ENCODE measurements at places on chromosomes 12 and 14. TPM values are rescaled to one million over a fixed set of nuclear protein-coding genes. Genes with fewer than 3 reads are reported as not detected.

GRCh38 chr12:114666746-114667668 is 17.0 kb downstream of the TBX3 start:
- DNase-seq = no peak

- DNase-seq = no peak
These were observed 30.8 kb downstream of the MIA2 start for GRCh38 chr14:39264558-39264957.

GRCh38 chr12:26510354-26510674 is 314.9 kb downstream of the SSPN start:
- DNase-seq = no peak

DNA sequence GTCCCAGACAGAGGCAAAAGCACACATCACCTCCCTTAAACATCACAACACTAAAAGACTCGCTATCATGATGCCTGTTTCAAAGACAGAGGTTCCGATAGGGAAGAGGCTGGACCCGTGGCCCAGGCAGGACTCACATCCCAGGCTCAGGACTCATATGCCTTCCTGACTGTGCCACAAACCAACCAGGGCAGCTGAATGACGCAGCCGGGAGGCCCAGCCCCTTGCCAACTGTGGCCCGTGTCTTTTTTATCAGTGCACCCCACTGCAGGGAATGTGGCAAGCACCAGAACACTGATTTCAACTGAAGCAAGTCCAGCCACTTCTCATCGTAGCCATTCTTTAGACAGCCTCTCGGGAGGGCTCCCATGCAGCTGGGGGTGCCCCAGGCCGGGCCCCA is 132.3 kb downstream of the KSR2 start:
- no peak for DNase-seq

The KCNMB4 gene
- total RNA-seq = 0.32 TPM

The MAP3K9 gene
- total RNA-seq = 5.4 TPM

The DAO gene
- total RNA-seq = not detected

The LRP1 gene
- 4.2 TPM for total RNA-seq

The CFAP54 gene
- total RNA-seq = 0.05 TPM

GRCh38 chr12:39813776-39814175 is 194.2 kb upstream of the ABCD2 start:
- no peak for DNase-seq

- no peak for DNase-seq
These were observed 114.5 kb upstream of the DYRK2 start for GRCh38 chr12:67534046-67534445.

The TAS2R19 gene
- 0.55 TPM for total RNA-seq

- no peak for DNase-seq
These were observed 26.0 kb downstream of the GEMIN2 start for GRCh38 chr14:39140170-39140569.

DNA sequence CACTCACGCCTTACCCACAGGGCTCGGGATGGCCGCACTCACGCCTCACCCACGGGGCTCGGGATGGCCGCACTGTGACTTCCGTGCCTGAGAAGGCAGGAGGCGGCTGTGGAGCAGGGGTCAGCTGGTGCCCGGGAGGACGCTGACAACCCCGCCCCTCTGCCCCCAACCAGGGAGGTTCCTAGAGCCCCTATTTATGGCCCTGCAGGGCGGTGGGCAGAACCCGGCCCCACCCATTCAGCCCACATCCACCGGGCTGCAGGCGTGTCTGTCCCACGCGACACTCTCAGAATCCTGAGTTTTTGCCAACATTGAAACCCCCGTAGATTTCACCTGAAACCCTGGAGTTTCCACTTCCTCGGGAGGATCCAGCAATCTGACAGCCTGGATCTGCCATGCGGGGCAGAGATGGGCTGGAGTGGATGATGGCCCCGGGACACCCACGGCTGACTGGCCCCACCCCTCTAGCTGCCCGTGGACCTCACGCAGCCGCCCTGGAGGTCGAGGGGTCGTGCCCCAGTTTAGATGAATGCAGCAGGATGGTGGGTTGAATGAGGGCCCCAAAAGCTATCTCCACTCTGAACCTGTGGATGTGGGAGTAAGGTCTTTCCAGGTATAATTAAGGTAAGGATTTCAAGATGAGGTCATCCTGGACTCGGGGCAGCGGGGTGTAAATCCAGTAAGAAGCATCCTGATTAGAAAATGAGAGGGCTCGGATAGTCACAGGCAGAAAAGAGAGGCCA is 20.4 kb downstream of the GALNT9 start:
- DNase-seq = no peak

The FAR2 gene
- total RNA-seq = 3.0 TPM

The ARHGEF25 gene
- 16.3 TPM for total RNA-seq

DNA sequence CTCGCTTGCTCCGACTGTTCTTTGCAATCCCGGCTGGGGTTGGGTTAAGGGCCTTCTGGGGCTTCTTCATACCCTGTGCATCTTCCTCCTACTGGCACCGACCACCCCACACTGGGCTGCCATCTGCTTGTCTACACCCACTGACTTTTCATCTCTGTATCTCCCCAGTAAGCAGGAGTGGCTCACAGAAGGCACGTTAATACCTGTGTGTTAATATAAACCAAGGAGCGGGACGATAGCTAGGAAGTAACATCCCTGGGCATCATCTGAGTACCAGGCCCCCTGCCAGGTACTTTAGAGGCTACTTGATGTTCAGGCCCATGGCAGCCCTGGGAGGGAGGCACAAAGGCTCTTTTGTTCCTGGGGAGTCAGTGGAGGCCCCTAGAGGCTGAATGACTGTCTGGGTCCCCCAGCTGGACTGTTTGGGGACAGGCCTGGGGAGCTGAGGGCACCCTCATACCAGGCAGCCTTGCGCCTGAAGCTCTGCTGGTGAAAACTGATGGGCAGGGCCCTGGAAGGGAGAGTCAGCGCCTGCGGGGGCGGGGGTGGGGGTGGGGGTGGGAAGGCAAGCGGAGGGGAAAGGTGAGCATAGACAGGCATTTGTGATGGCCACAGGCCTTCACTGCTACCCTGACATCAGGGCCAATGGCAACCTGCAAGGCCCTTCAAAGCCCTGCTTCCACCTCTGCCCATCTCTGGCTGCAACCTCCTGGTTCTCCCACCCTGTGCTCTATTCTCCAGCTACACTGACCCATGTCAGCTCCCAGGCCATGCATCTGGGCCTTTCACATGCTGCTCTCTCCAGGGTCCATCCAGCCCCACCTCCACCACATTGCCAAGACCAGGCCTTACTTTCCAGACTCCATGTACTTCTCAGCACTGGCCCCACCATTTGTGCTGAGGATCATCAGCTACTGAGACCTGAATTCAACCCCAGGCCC is 34.2 kb upstream of the DEGS2 start:
- DNase-seq = peak; percentile 49

The YLPM1 gene
- 10.8 TPM for total RNA-seq

GRCh38 chr12:114414031-114414865 is 8.3 kb upstream of the TBX5 start:
- no peak for DNase-seq

The SPRYD4 gene
- total RNA-seq = 4.8 TPM

- DNase-seq = no peak
These were observed 9.9 kb downstream of the SOCS2 start for GRCh38 chr12:93582351-93582750.

- no peak for DNase-seq
These were observed 23.2 kb upstream of the RAP1B start for GRCh38 chr12:68587448-68587873.

- DNase-seq = no peak
These were observed 34.2 kb upstream of the NINJ2 start for GRCh38 chr12:697481-697880.

GRCh38 chr12:3285570-3285969 is 205.4 kb upstream of the PRMT8 start:
- DNase-seq = no peak

DNA sequence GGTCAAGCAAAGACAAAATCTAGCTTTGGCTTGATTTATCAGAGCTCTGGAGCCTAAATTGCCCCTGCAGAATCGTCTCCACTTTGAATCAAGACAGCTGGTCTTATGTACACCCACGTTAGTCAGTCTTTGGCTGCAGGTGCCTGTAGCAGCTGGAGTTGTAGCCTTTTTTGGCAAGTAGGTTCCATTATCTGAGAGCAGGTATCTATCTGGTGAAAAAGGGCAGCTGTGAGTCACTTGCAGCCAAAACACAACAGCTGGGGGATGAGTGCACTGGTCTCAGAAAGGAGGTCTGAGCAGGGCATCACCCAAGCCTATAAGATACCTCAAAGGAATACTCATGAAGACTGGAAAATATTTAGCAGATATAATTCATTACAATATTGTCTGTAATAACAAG is 43.6 kb upstream of the KCNH5 start:
- DNase-seq = no peak

GRCh38 chr14:88269806-88270420 is 53.2 kb downstream of the KCNK10 start:
- no peak for DNase-seq

The CIDEB gene
- total RNA-seq = 0.35 TPM

The KRT79 gene
- total RNA-seq = not detected

- peak; percentile 63 for DNase-seq
These were observed 3.2 kb downstream of the OR4K2 start for GRCh38 chr14:19878029-19878642.

DNA sequence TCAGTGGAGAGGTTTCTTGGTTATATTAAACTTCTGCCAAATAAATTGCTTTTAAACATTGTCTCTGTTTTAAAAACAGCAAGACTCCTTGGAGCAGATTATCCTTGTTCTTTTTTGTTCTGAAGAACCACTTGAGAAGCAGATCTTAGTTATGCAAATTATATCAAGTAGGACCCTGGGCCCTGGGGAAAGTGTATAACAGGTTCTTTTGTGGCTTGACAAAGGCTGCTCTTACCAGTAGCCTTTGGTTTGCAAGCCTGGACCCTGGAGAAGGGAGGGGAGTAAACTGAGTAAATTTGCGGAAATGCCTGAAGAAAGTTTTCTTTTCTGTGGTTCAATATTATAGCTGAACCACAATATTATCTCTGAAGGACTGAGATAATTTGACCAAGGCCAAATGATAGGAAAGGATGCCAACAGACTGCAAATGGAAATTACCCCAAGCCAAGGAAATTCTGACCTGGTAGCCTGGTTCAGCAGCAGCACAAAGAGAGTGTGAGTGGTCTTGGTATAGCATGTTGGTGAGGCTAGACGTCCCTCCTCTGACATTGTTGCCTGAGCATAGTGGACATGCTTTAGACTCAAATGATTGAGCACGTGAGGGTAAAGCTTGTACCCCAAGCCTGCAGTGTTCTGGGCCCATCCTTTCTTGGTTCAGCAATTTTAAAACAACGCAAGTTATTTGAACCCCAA is 30.4 kb upstream of the SIX1 start:
- DNase-seq = no peak

DNA sequence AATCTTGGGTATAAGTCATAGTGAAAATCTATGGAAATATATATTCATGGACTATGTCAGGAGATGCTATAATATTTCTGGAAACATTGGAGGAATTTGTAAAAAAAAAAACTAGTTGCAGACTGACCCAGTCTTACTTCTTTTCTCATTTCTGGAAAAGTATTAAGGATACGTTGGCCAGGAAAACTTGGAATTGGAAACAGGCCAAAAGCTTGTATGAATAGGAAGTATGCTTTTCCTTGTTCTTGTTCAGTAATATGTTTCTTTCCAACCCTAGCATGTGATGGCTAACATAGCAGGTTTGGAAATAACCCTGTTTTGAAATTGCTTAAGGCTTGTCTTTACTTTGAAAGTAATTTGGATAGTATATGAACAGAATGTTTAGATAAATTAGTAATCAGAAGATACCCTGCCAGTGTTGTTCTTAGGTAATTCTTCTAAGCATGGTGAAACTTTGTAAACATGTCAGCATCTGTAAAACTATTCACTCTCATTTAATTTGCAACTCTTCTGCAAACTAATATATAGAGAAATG is 316.2 kb downstream of the NPAS3 start:
- no peak for DNase-seq

DNA sequence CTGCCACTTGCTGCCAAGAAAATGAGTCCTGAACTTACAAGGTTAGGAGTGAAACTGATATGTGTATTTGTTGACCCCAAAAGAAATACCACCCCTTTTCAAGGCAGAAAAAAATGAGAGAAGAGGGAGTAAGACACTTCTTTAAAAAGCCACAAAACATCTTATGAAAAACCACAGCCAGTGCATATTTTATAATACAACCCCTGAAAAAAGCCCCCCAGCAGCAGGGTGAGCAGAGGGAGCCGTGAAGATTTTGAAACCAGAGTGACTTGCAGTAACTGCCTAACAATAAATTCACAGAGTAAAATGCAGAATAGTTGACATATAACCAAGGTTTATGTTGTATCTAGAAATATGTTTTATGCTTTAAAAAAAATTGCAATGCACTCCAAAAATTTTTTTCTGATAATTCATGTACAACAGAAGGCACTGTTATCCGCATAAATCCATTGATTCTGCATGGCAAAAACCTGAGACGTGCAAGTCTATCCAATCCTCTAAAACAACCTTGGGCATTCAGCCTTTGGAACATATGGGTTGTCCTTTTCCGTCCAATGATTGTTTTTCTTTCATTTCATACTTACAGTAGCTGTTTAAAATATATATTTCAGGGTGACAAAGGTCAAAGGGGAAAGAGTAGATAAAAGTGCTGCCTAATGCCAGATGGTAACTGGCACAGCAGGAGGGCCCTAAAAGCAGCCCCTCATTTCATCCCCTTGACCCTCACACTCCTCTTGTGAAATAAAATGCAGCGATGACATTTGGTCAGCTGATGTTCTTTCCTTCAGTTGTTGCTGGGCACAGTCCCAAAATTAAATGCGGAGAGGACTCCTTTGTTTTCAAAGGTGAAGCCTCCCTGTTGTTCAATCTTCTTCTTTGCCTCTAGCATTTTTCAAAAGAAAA is 65.3 kb downstream of the IPO8 start:
- DNase-seq = peak; percentile 50

DNA sequence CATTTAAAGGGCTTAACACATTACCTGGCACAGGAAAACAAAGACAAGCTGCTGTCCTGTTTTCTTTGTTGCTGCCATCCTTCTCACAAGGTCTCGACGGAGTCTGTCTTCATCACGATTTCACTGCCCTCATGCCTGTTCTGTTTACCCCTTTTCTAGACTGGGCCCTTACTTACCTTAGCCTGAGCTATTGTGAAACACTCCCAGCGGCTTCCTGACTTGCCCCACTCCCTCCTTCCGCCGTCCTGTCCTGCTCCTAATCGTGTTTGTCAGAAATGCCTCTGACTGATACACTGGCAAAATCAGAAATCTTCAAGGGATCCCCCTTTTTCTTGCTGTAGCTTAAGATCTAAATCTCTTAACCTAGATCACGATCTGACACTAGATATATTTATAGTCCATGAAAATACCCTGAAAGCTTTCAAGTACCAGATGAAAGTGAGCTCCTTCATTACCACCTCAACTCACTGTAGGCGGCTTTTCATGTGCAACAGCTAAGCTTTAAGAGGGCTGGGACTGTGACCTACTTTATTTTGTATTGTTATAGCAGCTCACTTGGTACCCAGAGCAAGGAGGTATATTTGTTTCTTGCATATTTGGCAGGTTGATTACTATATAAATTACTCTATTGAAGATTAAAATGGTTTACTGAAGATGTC is 32.1 kb downstream of the TECPR2 start:
- DNase-seq = no peak

DNA sequence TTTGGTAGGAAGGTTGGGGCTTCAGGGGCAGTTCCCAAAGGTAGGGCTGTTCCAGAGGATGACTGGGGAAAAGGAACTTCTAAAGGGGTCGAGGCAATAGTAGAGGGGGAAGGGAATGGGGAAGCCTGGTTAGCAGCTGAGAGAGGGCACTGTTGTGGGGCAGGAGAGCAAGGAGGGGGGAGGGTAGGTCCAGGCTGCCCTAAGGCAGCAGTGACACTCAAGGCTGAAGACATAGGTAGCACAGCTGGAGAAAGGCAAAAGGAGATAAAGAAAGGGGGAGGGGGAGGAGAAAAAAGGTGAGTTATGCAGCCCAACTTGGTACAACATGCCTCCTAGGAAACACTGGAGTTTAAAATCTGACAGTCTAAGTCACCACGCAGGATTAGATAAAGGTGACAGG is 3.9 kb downstream of the NACA start:
- no peak for DNase-seq

Data from SK-MEL-5 (cell line).